Activated naive CD4-positive, alpha-beta T cell (primary cell): ENCODE measurements at places on chromosomes 5 and 9.

DNA sequence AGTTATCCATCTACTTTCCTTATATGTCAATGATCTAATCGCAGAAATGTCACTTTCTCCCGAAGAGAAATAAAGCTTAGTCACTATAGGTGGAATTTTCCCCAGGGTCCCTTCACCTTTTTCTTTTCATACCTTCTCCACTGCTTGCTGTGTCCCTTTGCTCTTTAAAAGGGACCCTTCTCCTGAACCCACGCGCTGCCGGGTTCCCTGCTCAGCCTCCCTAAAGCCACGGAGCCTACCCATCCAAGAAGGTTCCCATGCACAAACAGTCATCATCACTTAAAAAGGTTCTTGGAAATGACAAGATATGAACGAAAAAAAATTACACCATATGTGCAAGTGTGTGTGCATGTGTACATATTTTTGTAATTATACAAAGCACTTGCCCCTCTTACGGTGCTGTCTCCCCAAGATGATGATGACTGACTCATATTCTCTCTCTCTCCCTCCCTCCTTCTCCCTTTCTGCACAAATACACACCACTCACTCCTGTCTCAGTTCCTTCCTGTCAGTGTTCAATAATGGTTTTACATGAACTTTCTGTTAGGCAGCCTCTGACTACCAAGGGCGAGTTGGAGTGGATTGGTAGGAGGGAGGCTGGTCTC is 1.5 kb upstream of the PTPRD start:
- no peak for DNase-seq

GRCh38 chr9:128254855-128255759 is 20.7 kb downstream of the GOLGA2 start:
- peak; percentile 19 for DNase-seq

GRCh38 chr5:16681876-16682275 is 65.1 kb upstream of the RETREG1 start:
- DNase-seq: no peak

- DNase-seq: no peak
Observed at GRCh38 chr5:176561259-176561658, 12.1 kb downstream of the CDHR2 start.

GRCh38 chr5:161378701-161379100 is 167.8 kb downstream of the GABRB2 start:
- no peak for DNase-seq

DNA sequence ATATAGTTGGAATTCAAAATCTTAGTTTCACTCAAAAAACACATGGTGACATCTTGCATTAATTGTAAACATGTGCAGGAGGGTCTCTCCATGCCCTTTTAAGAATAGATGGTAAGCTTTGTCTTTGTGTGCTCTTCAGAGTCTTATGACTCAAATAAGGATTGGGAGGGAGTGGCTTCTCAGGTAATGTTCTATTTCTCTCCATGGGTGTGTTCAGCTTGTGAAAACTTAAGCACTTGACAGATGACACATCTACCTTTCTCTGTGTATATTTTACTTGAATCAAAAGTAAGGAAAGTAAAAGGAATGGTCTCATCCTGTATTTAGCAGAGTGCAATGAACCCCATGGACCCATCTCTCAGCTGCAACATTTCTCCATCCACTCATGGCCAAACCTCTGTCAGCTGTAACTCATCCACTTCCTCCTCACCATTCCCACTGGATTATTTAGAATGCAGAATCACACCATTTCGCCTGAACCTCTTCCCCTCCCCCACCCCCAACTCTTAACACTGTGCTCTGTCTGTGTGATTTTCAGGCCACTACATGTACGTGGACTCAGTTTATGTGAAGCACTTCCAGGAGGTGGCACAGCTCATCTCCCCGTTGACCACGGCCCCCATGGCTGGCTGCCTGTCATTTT is 82.1 kb downstream of the MAMDC2 start:
- no peak for DNase-seq

DNA sequence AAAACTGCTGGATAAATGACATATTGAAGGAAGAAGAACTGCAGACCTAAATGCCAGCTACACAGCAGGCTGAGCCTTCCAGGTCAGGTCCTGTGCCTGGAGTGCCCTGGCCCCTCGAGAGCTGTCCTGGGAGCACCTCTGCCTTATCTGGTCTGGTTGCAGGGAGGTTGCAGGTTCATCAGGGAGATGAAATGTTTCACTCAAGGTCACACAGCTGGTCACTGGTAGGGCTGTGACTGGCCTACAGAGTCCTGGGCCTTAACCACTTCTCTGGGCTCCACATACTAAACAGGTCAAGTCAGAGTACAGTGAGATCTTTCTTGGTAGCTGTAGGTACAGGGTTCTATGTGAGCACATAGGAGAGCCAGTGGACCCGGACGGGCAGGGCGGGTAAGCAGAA is 16.7 kb downstream of the GALNT10 start:
- DNase-seq: no peak

DNA sequence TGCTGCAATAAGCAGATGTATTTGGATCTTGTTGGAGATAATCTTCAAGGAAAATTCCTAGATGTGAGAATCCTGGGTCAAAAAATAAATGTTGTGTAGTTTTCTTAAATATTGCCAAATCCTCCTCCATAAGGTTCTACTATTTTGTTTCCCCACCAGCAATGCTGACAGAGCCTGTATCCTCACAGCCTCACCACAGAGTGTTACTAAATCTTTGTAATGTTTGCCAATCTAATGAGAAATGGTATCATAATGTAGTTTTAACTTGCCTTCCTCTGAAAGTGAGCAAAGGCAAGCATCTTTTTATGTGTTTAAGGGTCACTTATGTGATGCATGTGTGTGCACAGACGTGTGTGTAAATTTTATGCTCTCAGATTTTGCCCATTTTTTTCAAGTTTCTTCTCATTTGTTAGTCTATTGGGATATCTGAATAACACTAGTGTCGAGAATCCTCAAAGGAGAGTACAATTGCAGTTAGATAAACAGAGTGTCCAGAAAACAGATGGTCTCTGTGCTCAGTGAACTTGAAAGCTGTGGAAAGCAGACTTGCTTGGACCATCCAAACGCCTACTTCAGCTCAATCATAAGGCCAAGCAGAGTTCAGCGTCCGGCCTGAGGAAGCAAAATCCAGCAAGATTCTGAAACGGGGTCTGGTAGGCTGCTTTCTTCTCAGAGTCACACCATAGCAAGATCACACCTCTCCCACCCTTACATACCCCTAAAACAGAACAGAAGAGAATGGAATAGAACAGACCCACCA is 35.7 kb upstream of the UGT3A1 start:
- DNase-seq: no peak

- no peak for DNase-seq
Observed at GRCh38 chr9:8224381-8224801, 424.8 kb upstream of the DMAC1 start.

GRCh38 chr9:115006660-115007059 is 76.3 kb upstream of the TNFSF8 start:
- DNase-seq: no peak

- DNase-seq: no peak
Observed at GRCh38 chr5:89534331-89534730, 651.3 kb upstream of the MEF2C start.

DNA sequence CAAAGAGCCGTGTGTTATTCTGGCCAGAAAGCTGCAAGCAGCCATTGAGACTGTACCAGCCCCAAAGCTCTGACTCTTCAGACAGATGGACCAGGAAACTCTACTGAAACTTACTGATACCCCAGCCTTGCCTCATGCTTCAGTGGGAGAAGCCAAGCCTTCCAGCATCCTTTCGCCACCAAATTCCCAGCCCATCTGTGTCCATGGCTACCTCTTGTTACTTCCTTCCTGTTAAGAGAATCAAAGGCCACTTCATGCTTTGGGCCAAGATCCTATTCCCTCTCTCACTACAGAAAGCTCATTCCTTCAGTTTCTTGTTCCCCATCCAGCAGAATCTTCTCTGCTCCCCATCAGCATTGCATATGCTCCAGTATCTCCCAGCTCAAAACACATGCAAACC is 46.9 kb upstream of the FREM1 start:
- DNase-seq: no peak

DNA sequence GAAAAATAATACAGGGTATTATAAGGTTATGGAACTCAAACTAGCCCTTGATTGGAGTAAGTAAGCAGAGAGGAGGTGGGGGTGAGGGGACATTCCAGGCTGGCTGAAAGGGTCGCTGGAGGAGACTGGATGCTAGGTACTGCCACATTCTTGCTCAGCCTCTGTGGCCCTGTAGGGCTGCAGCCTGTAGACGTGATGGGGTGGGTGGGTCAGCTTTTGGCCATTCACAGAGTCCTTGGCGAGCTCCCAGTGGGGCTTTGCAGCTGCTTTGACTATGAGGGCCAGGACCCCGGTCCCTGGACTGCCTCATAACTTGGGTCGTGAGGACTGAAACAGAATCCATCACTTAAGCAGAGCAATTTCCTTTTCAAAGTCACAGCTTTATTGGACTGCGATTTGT is 4.2 kb upstream of the GDNF start:
- no peak for DNase-seq

- no peak for DNase-seq
Observed at GRCh38 chr5:60323596-60323995, 376.4 kb downstream of the DEPDC1B start.

GRCh38 chr9:108836781-108837180 is 19.0 kb downstream of the ACTL7B start:
- DNase-seq: no peak

DNA sequence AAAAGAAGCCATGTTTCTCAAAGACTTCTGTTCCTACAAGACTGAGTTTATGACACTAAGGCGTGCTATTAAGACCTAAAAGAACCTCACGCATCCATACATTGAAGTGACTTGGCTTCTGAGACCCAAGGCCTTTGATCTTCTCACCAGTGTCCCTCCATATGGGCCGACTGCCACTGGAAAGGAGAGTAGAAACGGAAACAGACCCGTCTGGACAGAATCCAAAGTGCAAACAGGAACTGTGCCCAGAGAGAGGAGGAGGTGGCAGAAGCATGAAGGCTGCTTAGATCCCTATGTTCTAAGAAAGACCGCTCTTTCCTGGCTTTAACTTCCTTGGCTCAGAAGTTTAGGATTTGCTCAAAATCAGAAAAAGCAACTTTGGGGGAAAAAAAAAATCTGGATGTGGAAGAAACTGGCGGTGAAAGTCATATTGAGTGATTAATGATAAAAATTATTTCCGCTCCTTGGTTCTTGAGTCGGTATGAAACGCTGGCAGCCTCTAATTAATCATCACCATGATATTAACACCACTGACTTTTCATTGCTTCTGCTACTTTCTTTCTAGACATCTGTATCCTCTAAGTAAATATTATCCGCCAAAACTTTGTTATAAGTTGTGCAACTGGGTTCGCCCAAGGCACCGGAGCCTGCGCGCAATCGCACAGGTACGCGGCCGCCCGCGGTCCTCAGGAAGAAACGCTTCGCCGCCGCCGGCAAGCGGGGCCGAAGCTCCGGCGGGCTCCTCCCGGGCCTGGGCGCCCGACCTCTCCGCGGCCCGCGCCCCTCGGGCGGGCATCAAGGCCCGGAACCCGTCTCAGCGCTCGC is 726 bp downstream of the DAP start:
- peak; percentile 51 for DNase-seq

DNA sequence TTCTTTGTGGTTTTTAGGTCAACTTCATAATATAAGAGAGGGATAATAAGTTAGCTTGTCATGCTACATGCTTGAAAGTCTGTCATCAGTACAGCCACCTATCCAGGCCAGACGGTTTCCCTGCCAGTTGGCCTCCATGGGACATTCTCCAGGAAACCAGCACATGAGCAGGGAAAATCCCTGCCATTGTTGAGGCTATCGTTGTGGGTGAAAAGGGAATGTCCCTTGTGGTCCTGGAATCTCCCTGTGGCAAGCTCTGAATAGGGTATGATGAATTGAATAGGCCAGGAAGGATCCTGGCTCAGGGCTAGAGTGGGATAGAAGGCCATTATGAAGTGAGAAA is 12.3 kb downstream of the F2RL1 start:
- no peak for DNase-seq
